RWPE2 (cell line): ENCODE measurements at places on chromosomes 4 and X.

GRCh38 chr4:1968686-1969295 is 40.0 kb downstream of the NELFA start:
- DNase-seq: no peak

DNA sequence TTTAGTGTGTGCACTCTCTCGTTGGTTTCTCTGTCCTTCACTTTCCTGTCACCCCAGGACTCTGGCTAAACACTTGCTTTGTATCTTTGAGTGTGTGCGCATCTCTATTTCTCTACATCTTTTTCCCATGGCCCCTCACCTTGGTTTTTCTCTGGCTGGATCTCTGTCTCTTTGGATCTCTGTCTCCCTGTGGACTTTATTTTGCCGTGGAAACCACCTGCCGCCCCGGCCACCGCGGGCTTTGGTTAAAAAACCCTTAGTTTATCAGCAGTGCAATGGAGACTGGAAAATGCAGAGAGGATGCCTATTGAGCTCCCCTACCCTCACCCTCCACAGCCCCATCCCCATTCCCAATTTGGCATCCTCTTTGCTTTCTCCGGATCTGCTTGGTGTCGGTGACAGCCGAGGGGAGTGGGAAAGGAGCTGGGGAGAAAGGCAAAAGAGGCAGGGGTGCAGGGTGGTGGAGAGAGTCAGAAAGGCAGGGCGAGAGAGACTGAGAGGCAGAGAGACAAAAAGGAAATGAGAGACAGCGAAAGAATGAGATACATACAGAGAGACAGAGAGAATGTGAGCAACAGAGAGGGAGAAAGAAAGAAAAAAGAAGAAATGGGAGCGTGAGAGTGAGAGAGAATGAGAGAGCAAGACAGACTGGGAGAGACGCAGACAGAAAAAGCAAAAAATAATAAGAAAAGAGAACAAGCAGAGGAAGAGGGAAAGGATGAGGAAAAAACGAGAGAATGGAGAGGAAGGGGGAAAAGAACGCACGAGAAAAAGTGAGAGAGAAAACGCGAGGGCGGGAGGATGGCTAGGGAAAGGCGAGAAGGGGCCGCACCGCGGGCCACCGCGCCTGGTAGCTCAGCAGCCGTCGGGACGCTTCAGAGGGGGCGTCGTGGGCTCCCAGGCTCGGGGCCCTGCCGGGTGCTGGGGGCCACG is 688 bp downstream of the GPR101 start:
- no peak for DNase-seq

- DNase-seq: no peak
Measured at GRCh38 chr4:53147711-53148110, 218.2 kb downstream of the SCFD2 start.

- DNase-seq: no peak
Measured at GRCh38 chr4:56055027-56055977, 106.6 kb downstream of the CEP135 start.

DNA sequence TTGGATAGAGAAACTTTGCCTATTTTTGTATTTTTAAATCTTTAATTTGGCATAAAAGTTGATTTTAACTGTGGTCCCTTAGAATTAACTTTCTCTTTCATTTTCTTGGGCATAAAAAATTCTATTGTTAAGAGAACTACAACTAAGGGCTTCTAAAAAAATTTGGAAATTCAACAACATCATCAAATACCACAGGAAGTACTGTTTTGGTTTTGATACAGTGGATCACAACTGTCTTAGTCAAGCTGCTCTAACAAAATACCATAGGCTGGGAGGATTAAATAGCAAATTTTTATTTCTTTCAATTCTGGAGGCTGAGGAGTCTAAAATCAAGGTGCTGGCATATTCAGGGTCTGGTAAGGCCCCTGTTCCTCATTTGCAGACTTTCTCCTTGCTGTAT is 19.9 kb upstream of the NPFFR2 start:
- DNase-seq: no peak

DNA sequence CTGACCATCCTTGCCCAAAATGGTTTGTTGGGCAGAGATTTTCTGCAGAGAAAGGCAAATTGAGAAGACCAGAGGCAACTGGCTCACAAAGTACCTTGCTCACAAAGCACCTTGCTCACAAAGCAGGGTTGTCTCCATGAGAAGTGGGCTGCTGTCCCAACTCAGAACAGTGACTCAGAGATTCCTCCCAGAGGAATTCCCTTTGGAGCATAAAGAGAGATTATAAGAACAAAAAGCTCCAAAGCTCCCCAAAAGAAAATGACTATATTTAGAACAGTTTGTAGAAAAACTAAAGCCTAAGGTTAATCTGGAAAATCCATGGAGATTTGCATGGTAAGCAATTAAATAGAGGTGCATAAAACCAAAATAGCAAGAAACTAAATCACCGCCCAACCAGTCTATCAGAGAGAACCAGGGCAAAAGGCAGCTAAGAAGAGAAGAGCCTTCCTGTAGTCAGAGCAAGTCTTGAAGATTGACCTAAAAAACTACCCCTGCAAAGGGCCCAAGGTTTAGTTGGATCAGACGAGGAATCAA is 731.4 kb downstream of the FAT4 start:
- no peak for DNase-seq

- no peak for DNase-seq
Measured at GRCh38 chrX:108168961-108169740, 77.6 kb downstream of the ATG4A start.

DNA sequence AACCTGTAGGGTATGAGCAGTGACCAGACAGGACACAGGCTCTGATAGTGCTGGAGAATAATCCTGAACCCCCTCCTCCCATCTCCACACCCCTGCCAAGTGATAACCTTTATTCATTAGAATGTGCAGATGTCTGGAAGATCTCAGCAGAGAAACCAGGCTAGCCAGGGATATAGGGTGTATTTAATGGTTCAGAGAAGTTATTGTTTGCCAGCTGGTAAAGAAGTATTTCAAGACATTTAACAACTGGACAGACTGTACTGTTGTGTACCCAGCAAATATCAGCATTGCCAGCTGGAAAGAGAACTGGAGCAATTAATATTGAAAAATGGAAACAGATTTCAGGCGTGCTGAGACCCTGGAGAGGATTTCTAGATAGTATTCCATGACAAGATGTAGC is 94.5 kb downstream of the RASGEF1B start:
- DNase-seq: no peak

- DNase-seq: no peak
Measured at GRCh38 chrX:44310227-44310626, 33.2 kb downstream of the EFHC2 start.
